ENCODE measurements at places on chromosomes 3 and 15.
A peak's percentile ranks its signal among the peaks of the same experiment; 100 is the strongest.

DNA sequence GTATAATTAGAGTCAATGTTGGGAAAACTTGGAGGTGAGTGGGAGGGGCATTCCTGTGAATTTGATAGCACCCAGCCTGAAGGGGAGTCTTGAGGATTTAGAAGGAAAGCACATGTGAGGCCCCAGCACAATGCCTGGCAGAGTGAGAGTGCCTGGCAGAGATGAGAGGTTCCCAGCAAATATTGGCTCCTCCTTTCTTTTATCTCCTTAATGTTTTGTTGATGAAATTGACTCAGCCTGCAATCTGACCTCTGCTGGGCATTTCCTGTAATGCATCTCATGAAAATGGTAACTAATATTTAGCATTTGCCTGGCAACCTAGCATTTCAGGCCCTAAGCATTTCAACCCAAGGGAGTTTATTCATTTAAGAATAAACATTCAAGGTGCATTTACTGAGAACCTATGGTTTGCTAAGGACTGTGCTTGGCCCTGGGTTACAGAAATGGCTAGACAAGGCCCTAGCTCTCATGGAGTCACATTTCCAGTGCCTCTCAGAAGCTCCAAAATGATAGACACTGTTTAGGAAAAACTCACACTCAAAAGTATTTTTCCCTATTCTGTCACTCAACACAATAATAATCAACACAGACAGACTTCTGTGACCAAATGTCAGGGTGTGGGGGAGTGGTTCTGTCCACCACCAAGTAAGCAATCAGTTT lies 19.0 kb downstream of the PDHB start:
- DNase-seq = peak; percentile 27

GRCh38 chr3:126136428-126137220 lies 43.8 kb downstream of the ALDH1L1 start:
- DNase-seq = no peak

- peak; percentile 64 for DNase-seq
These were observed at the start of gene CSPG5 for GRCh38 chr3:47578691-47579632. Gene CSPG5, minus strand, starts transcription at chr3:47578865. Its CDS starts 172 bp downstream, at chr3:47578693.

DNA sequence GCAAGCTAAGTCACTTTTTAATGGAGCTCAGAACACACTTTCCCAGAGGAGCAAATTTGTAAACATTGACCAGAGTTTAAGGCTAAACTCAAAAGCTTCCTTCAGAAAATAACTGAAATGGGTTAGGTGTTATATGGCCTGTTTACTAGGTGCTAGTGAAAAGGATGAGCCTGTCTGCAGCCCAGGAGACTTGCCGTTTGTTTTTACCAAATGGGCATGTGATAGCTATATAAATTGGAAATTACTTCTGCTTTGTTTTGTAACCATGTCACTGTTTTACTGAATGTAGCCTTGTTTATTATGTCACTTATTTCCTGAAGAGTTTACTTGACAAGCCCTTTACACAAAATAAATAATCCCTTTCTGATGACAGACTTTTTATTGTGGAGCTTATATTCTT lies 109.4 kb upstream of the THSD4 start:
- no peak for DNase-seq

DNA sequence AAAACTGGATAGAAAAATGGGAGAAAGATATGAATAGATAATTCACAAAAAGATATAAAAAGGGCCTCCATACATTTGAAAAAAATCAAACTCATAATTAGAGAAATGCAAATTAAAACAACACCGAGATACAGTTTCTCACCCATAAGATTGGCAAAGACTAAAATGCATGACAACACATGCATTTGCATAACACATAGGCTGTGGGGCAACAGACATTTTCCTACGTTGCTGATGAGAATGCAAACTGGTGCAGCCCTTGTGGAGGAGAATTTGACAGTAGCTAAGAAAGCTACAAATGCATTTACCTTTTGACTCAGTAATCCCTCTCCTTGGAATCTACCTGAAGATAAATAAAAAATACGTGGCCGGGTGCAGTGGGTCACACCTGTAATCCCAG lies 11.4 kb upstream of the CAND2 start:
- no peak for DNase-seq

Measured in stimulated activated effector memory CD8-positive, alpha-beta T cell treated with anti-CD3 and anti-CD28 coated beads, Interleukin-12 subunit alpha, Interleukin-12 subunit beta, amount 100 ng/mL, for 72 hours (primary cell).